Melanocyte of skin (primary cell): ENCODE measurements at places on chromosomes 11 and 22. TPM values are rescaled to one million over a fixed set of nuclear protein-coding genes. Genes with fewer than 3 reads are reported as not detected.

ZNF215 gene
- total RNA-seq: 6.0 and 7.7 TPM in 2 replicates

CARD16 gene
- 4.8 and 16.3 TPM in 2 replicates for total RNA-seq

UBQLNL gene
- total RNA-seq: 0.34 and 0.36 TPM in 2 replicates

APOL4 gene
- not detected in 2 replicates for total RNA-seq
